Inflammatory macrophage treated with lipopolysaccharide for 4 hours (primary cell): ENCODE measurements at places on chromosomes 1 and 21.

- DNase-seq, result peak; percentile 87
Observed at GRCh38 chr1:235015291-235015985, 113.2 kb downstream of the TOMM20 start.

GRCh38 chr1:17591814-17592430 lies 52.4 kb downstream of the ARHGEF10L start:
- DNase-seq, result no peak

- no peak for DNase-seq
Observed at GRCh38 chr1:170539154-170539553, 7.2 kb downstream of the GORAB start.

DNA sequence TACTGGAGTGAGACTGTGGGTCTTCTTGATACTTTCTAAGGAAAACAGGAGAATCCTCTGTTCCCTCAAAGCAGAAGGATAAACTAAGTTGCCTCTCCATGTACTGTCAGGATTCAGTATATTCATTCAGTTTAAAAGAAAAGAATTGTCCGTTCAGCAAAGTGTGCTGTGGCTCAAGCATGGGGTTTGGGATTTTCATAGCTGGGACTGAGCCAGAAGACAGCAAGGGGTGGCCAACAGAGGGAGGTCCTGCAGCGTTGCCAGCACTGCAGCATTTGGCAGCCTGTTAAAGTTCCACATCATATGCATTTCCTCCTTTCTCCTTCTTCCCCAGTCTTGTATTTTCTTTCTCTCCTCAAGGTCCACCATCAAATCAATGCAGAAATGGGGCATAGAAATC lies 75.1 kb downstream of the DTL start:
- DNase-seq, result no peak

GRCh38 chr1:164667001-164667400 lies 108.0 kb downstream of the PBX1 start:
- peak; percentile 15 for DNase-seq

- peak; percentile 65 for DNase-seq
Observed at GRCh38 chr1:60942896-60943638, 139.3 kb upstream of the NFIA start.

DNA sequence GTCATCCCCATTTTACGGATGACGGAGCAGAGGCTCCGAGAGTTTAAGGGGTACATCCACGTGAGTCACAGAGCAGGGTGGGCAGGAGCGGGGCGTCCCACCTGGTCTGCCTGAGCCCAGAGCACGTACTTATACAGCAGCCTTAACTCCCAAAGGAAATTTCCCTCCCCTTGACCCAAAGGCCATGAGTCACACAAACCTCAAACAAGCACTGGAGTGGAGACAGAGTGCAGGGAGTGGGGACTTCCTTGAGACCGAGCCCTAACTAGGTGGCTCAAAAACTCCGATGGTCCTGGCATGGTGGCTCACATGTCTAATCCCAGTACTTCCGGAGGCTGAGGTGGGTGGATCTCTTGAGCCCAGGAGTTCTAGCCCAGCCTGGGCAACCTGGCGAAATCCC lies 141.6 kb upstream of the KLHDC7A start:
- DNase-seq, result no peak

GRCh38 chr1:104648269-104648691 lies 898.6 kb downstream of the AMY1C start:
- no peak for DNase-seq

- DNase-seq, result peak; percentile 75
Observed at GRCh38 chr1:145977486-145978470, 13.3 kb downstream of the POLR3GL start.

- DNase-seq, result no peak
Observed at GRCh38 chr1:12284486-12284885, 54.7 kb downstream of the VPS13D start.

- DNase-seq, result no peak
Observed at GRCh38 chr1:207396168-207396746, 57.9 kb upstream of the CR2 start.

GRCh38 chr1:1203561-1204424 lies 2.6 kb downstream of the TNFRSF18 start:
- DNase-seq, result no peak

GRCh38 chr1:38135625-38136414 lies 89.2 kb upstream of the POU3F1 start:
- DNase-seq, result no peak

DNA sequence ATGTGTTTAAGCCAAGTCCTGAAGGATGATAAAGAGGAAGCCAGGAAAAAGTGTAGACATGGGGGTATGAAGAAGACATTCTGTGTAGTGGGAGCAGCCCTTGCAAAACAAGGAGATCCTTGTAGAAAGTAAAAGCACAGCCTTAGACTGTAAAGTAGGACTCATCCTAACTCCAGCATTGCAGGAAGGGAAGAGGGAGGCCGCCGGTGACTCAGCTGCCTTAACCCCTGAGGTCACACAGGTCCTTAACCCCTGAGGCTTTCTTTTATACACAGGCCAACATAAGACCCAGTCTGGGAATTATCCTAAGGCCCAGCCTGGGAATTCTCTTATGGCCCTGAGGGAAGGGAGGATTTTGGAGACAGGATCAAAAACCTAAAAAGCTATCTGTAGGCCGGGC lies 18.0 kb downstream of the PGM1 start:
- peak; percentile 32 for DNase-seq

DNA sequence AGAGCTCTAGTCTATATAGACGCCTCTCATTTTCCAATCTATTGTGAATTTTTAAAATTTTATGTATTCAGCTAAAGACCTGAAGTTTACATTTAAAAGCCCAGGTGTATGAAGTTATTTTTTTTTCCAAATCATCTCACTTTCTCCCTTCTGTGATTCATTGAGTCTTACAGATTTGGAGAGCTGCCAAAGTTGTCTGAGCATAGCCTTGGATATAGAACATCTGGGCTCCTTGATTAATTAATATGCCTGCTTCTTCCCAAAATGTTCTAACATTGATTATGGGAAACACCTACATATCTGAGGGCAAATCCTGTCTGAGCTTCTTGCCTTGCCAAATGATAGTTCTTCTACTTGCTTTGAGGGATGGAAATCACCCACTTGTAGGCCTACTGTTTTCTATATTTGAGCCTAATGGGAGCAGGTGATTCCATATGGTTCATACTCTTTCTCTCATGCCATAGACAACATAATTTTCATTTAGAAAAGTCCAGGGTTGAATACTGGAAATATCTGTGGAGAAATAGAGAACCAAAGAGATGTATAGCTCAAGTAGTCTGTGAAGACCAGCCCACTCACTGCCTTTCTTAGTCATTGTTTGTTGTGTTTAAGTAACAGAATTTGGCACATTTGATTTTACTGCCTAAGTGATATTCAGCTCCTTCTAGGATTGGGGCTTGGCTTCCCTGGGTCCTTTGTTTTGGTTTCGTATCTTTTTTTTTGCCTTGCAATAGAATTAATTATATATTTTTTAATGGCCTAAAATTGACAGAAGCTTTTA lies 46.2 kb downstream of the MACF1 start:
- peak; percentile 59 for DNase-seq

GRCh38 chr1:150881331-150882070 lies 5.1 kb upstream of the ARNT start:
- DNase-seq, result peak; percentile 93

DNA sequence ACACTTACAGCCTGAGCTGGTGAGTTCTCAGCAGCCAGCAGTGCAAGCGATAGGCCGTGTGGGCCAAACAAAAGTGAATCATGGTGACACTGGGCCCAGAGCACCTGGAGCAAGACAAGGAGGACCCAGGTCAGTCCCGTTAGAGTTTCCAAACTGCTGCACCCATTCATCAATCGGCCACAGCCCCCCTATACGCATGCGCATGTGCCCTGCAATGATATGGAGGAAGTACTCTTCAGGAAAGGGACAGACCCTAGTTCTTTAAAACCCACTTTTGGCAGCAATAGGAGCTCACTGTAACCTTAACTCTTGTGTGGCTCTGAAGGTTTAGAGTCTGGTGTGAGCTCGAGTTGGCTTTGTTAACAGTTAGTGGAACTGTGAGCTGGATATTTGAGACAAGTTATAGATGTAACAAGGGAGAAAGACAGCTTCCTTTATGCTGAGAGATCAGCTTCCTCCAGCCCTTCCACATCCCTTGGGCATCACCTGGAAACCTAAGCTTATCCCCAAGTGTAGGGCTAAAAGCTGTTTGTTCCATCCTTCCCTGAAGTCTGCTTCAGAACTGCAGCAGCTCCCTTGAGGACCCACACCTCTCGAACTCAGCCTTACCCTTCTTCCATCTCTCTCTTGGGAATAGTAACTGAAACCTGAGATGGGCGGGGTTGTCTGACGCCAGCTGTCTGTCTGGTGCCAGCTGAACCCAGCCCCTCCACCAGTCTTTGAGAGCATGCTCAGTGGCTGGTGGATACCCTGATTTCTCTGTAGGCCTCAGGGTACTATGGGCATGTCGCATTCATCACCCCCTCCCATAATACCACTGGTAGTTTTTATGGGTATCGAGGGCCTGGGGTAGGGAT lies 17.7 kb downstream of the NMNAT1 start:
- no peak for DNase-seq

DNA sequence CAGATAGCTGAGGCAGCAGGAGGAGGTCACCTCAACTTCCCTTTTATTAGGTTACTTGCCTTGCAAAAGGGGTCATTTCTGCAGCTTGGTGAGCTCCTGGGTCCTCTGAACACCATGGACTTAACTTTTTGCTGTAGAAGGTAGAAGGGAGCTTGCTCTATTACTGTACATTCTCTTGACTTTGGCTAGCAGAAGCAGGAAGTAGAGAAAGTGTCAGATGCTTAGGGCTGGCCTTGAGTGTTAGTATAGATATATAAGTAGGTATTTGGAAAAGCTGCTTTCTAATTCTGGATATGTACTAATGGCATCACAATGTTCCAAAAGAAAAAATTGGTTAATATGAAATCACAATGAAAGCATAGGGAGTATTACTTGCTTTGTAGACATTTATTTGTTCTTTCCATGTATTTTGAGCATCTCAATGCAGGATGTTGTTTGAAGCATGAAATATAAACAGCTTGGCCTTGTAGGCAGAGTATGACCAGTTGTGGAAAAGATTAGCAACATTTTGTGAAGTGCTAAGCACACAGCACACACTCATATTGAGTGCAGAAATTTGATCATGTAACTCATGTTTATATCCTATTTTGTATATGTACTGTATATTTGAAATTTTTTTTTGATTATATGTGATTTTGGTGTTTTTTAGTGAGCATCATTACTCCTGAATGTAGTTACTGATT lies 108.8 kb downstream of the DYRK1A start:
- no peak for DNase-seq

- DNase-seq, result no peak
Observed at GRCh38 chr1:54180701-54181360, 19.0 kb downstream of the CYB5RL start.

- DNase-seq, result no peak
Observed at GRCh38 chr1:211825980-211826379, 4.6 kb downstream of the LPGAT1 start.

DNA sequence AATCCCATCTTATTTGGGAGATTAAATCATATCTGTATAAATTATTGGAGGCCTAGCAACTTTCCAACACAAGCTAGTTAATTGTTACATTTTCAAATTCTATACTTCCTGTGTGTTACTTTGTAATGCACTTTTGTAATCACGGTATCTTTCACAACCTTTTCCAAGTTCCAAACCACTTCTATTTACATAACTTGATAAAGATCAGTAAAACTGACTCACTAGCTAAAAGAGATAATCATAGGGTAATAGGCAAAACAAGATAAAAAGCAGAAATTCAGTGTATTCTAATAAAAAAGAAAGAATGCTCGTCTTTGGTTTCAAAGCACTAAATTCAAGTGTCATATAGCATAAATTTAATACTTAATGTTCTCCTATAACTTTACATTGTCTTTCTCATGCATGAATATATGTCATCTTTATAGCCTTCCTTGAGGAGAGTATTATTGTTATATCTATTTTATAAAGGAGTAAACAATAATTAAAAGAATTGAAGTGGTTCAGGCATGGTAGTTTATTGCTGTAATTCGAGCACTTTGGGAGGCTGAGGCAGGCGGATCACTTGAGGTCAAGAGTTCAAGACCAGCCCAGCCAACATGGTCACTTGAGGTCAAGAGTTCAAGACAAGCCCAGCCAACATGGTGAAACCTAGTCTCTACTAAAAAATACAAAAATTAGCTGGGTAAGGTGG lies 66.4 kb downstream of the RGS13 start:
- DNase-seq, result peak; percentile 34

DNA sequence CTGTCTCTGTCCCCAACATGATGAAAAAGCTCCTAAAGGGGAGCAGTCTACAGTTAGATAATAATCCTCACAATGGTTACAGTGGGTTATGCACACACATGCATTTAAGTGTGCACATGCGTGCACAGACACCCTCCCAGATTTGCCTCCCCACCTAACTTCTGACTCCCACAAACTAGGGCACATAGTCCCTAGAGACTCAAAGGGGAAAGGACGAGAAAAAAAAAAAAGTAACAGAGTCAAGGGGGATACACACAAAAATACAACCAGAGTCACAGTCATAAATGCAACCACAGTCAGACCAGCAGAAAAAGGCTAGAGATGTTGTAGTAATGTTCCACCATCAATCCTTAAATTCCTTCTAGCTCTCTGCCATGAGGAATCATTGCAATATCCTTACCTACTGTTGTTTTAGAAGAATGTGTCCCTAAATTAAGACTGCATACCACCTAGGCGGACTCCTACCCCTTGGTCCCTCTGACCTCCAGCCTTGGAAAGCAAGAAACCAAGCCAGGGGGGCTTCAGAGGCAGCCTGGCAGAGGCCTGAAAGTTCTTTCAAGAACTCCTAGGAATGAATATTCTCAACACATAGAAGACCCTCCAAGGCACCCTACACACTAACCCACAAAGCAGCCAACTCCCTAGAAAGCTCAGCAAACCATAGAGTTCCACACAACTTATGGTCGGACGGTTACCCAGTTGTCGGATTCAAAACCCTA lies 1.3 kb downstream of the CRTC2 start:
- no peak for DNase-seq

DNA sequence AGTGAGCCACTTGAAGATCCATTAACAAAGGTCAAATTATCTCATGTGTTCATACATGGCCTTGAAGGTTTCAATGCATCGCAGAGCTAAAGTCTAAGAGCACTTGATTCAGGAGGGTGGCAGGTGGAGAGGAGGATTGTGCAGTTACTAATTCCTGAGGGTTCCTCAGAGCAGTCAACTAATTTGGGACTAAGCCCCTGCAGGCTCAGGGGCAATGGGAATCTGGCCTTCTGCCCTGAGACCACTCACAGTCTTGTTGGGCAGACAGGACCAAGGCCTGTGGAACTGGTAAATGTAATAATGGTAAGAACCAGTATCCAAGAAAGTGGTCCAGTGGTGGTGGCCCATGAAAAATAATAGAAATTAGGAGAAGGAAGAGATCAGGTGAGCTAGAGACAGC lies 127.4 kb upstream of the HMGB4 start:
- DNase-seq, result no peak

GRCh38 chr1:169483500-169483966 lies 2.2 kb downstream of the SLC19A2 start:
- DNase-seq, result no peak

DNA sequence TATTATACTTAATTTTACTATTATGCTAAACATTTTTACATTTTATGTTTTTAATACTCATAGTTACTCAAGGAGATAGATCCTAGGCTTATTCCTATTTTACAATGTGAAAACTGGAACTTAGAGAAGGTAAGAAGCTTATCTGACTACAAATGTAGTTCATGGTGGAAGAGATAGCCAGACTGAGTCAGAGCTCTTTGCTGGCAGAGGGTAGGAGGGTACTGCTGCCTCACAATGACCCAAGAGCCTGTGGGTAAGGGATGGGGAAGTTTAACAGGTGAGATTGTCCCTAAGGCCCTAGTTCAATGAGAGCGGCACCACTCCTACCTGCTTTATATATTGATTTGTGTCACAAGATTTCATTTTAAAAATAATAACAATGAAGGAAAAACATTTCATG lies 34.1 kb upstream of the NEK7 start:
- DNase-seq, result no peak
